ENCODE measurements at places on chromosomes 11 and 22.

GRCh38 chr22:30829901-30830550 lies 135.4 kb downstream of the OSBP2 start:
- DNase-seq: peak; percentile 94

GRCh38 chr11:85953491-85954143 lies 98.4 kb downstream of the CCDC83 start:
- DNase-seq: no peak

DNA sequence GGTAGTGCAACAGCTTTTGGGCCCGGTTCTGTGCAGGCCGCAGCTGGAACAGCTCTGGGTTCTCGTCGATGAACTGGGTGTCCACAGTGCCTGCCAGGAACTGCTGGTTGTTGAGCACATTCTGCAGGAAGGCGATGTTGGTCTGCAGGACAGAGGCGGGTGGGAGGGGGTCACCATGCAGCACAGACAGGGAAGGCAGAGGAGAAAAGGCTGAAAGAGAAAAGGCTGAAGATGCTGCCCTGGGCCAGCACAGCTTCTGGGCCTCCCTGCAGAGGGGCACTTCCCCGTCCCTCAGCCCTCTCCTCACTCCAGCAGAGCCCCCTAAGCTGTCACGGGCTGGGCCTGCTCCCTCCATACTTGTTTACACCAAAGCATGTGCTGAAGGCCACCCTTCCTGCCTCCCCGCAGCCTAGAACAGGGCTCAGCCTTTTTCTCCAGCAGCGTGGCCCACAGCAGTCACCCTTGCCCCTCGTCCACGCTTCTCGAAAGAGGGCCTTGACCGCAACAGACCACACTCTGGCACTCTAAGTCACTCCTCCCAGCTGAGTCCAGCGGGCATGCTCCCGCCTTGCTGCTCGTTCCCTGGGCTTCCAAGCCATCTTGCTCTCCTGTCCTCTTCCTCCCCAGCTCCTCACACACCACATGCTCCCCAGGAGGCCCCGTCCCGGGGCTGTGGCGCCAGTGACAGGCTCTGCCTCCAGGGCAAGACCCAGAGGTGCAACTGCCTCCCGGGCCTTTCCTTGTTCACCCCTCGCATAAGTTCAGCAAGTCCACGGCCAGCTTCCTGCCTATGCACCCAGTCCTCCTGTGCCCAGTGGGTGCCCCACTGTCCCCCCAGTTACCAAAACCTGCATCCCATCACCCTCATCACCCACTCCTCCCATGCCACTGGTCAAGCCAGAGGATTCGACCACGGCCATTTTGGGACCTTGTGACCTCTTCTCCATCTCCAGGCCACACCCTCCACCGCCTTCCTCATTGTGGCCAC lies 3.3 kb upstream of the LRFN4 start:
- no peak for DNase-seq

DNA sequence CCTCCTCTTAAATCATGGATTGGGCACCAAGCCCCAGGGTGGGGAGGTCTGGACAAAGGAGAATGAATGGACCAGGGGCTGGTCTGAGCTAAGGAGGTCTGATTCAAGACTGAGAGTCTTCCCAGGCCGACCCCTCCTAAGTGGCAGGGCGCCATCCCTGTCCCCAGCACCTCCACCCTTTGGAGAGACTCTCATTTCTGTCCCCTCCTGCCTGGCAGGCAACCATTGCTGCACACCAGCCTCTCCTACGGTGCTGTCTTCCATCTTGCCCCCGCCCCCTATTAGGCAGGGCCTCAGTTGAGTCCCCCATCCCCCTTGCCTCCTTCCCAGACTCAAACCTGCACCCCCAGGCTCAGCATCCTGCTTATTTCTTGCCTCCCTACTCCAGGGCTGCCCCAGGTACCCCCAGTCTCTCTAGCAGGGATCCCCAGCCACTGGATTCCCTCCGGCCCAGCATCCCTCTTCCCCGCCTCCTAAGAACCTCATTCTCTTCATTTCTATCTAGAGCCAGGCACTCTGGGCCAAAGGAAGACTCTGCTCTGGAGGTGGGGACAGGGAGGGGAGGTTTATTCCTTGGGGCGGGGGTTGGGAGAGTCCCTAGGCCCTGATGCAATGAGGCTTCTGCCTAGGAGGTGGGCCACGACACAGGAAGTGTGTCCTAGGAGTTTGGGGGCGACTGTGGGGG lies 1.7 kb upstream of the RCOR2 start:
- DNase-seq: no peak

- DNase-seq: no peak
Measured at GRCh38 chr11:116721988-116722387, 50.8 kb downstream of the BUD13 start.

DNA sequence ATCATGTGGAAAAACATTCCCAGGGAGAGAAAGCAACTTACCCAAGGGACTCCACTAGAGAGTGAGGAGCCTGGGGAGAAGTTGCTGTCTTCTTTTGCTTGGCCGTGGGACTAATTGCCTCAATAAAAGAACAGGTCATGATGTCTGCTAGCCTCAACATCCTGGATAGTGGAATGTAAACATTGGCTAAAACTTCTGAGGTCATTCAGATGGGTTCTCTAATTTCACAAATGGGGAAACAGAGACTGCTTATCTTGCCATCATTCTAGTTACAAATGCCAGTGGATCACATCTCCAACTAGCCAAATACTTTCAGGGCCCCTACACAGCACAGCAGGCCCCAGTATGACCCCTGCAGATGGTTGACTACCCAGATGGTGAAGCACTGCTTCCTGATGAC lies 28.4 kb upstream of the PAMR1 start:
- DNase-seq: peak; percentile 94

GRCh38 chr11:34632105-34632791 lies 11.4 kb downstream of the EHF start:
- DNase-seq: no peak

GRCh38 chr22:27196606-27197005 lies 539.2 kb downstream of the MIAT start:
- no peak for DNase-seq

GRCh38 chr11:7485186-7486097 lies at the start of gene OLFML1:
OLFML1 (plus strand) TSS chr11:7485506; CDS start chr11:7485876, 370 bp downstream.
- no peak for DNase-seq

GRCh38 chr22:44880610-44881290 lies 128.4 kb downstream of the ARHGAP8 start:
- DNase-seq: no peak

- peak; percentile 30 for DNase-seq
Measured at GRCh38 chr22:23281406-23282088, 101.2 kb downstream of the BCR start.

GRCh38 chr11:88337987-88338668 lies 592 bp upstream of the CTSC start:
- DNase-seq: peak; percentile 64

DNA sequence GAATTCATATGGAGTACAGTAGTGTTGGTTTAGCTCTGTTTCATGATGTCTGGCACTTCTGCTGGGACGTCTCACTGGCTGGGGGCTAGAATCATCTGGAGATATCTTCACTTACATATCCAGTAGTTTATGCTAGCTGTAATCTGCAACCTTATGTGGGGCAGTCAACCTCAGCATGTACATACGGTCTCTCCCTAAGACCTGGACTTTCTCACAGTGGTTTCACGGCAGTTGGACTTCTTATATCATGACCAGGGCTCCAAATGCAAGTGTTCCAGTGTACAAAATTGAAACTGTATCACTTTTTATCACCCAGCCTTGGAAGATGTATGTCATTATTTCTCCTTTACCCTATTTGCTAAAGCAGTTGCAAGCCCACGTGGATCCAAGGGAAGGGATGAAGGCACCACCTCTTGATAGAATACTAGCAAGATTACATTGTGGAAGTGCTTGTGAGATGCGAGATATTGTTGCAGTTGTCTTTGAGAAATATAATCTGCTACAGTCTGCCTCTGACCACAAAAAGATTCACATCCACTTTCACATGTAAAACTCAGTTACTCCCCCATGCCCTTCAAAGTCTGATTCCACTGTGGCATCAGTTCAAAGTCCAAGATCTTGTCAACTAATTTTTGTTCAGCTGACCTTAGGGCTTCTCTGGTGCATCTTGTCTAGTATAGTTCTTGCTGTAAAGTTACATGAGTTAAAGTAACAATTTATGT lies 316.6 kb upstream of the NCAM1 start:
- no peak for DNase-seq

GRCh38 chr22:30856741-30857502 lies 111.7 kb downstream of the MORC2 start:
- DNase-seq: no peak

GRCh38 chr11:34907934-34908593 lies 8.1 kb downstream of the APIP start:
- no peak for DNase-seq

DNA sequence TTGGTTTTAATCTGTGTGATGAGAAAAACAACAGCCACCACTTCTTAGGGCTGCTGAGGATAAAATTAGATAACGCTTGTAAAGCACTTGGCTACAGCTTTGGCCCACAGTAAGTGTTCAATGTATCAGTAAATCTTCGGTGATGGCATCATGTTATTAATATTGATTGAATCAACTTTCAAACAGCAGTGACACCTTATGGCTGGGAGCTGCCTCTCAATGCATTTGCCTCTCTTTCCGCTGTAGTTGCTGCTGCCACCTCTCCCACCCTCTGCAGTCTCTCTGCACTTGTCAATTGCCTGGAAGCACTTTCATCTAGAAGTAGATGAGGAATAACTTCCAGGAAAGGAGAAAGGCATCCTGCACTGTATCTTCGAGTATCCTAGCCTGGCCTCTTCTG lies 491.1 kb downstream of the OPCML start:
- no peak for DNase-seq

GRCh38 chr22:32904044-32904443 lies 102.5 kb downstream of the TIMP3 start:
- no peak for DNase-seq

GRCh38 chr11:126756855-126757254 lies 243.7 kb downstream of the KIRREL3 start:
- no peak for DNase-seq

- DNase-seq: no peak
Measured at GRCh38 chr11:84234011-84234410, 947.8 kb upstream of the CCDC90B start.

DNA sequence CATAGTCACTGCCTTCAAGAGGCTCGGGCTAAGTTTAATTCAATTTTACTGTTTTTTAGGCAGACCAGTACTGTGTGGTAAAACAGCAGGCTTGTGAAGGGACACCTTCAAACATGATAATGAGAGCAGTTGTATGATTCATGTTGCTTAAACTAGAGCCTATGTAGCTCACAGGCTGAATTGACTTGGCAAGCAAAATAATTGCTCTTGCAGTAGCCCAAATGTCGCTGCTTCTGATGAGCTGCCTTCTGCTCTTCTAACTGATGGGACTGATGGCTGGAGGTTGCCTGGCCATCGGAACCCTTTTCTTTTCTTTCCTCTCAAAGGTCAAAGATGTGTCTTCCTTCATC lies 137.6 kb downstream of the MAML2 start:
- no peak for DNase-seq

GRCh38 chr11:12318791-12319438 lies 58.5 kb upstream of the PARVA start:
- peak; percentile 83 for DNase-seq

All from GM04504 (cell line).